Substantia nigra (tissue), 51 donors: ENCODE measurements at places on chromosomes 7 and 10.
A peak's percentile ranks its signal among the peaks of the same experiment; 100 is the strongest.

DNA sequence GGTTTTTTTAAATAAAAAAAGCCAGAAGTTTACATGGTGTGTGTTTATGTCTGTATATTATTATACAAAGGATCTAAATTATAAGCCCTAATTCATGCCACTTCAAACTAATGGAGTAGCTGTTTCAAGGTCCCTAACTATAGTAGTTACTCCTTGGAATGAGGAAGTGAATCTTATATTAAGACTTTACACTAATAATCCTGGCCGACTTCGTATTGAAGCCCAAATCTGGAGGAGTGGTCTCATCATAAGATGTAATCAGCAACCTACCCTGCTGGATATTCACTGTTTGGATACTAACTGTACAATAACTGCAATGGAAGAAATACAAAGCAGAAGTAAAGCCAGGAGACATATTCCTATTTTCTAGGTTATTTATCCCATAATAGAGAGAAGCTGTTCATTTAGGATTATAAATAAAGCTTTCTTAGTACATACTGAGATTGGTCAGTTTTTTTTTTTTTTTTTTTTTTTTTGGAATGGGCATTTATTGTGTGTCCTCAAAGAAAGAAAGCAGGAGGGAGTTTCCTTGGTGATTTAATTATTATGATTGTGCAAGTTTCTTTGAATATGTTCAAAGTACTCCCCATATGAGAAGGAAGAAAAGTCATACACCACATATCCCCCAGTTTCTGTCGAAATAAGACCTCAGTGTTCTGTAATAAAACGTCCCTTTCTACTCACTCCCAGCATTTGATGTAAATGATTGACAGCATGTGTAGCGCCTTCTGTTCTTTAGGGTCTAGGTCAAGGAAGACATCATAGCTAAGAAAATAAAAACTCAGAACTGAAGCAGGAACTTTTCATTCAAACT lies 397.8 kb downstream of the EXOC4 start:
- no peak for DNase-seq

- no peak for DNase-seq
Observed at GRCh38 chr7:100894860-100895700, 608 bp downstream of the ACHE start.

- DNase-seq, result no peak
Observed at GRCh38 chr7:151851782-151852181, 25.1 kb downstream of the PRKAG2 start.

- no peak for DNase-seq
Observed at GRCh38 chr10:44975431-44976331, 2.9 kb downstream of the DEPP1 start.

DNA sequence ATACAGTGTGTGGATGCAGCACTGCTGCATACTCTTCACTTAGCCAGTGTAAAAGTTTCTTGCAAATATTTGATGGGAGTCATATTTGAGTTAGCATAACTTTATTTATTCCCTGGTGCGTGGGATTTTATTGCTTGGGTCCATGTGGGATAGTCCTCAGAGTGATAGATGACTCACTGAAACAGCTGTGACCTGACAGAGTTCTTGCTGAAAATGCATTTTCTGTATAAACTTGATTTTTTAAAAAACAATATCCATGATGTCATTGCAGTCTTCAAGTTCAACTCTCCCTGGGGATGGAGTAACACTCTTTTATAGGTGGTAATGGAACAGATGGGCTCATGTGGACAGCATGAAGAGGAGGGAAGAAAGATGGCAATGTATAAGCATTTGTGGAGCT lies 310.0 kb downstream of the PPP1R3A start:
- no peak for DNase-seq

DNA sequence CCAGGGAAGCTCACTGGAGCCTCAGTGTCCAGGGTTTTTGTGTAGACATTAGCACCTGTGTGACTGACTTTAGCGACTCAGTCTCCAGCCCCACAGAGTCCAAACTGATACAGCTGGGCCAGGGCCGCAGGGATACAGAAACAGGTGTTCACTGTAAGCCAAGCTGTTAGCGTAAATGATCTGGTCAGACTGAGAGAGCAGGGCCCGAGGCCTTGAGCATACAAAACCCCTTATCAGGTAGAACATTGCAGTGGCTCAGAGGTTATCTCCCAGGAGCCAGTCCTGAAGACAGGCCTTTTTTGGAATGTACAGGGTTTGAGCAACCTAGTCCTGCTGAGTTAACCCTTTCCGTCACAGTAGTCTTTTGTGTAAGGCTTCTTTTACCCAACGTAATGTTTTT lies 25.0 kb downstream of the LHPP start:
- DNase-seq, result no peak

GRCh38 chr7:104816537-104816936 lies 197.5 kb upstream of the KMT2E start:
- no peak for DNase-seq

DNA sequence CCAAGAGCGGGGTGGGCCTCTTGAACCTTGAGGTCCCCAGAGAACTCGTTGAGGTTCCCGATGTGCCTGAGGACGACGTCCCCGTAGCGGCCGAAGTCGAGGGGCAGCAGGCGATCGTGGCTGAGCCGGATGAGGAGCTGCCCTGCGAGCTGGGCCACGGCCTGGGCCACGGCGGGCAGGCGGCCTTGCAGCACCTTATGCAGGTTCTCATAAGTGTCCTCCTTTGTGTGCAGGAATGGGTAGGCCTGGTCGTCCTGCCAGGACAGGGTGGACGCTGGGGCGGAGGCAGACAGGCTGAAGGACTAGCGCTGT lies 14.2 kb downstream of the TFR2 start:
- DNase-seq, result no peak

- no peak for DNase-seq
Observed at GRCh38 chr7:147062897-147063296, 946.3 kb downstream of the CNTNAP2 start.

DNA sequence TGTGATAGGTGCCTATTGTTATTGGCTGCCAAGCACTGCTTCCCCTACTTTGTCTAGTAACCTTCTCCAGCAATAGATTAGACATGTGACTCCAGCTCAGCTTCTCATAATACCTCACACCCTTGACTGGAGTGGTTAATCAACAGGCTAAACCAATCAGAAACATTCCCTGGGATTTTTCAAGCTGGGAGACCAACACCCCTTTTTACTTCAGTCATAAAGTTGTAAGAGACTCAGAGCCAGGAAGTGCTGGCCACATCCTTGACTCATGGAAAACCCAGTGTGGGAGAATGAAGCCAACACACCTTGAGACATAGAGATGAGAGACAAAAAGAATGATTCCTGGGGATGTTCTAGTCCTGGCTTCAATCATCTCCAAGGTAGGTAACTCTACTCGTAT lies 62.6 kb upstream of the HECTD2 start:
- DNase-seq, result no peak

DNA sequence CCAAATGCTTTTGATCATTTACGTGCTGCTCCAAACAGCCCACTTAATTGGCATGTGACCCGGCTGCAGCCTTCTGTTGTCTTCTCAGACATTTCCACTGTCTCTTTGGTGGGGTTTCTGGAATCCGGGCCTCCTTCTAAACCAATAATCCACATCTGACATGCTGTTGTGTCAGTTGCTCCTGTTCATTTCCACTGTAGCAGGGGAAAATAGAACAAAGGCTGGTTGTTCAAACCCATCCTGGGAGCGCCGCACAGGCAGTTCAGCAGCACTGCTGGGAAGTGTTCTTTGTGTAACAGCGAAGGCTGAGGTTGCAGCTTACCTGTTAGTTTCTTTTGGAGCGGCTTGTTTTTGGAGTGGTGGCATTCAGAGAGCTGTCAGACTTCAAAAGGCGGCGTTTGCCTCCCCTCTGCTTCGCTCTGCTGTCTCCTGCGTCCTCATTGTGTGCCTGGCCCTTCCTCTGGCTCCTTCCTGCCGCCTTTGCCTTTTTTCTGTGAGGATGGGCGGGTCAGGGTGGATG lies 149.4 kb downstream of the SNX10 start:
- DNase-seq, result no peak

DNA sequence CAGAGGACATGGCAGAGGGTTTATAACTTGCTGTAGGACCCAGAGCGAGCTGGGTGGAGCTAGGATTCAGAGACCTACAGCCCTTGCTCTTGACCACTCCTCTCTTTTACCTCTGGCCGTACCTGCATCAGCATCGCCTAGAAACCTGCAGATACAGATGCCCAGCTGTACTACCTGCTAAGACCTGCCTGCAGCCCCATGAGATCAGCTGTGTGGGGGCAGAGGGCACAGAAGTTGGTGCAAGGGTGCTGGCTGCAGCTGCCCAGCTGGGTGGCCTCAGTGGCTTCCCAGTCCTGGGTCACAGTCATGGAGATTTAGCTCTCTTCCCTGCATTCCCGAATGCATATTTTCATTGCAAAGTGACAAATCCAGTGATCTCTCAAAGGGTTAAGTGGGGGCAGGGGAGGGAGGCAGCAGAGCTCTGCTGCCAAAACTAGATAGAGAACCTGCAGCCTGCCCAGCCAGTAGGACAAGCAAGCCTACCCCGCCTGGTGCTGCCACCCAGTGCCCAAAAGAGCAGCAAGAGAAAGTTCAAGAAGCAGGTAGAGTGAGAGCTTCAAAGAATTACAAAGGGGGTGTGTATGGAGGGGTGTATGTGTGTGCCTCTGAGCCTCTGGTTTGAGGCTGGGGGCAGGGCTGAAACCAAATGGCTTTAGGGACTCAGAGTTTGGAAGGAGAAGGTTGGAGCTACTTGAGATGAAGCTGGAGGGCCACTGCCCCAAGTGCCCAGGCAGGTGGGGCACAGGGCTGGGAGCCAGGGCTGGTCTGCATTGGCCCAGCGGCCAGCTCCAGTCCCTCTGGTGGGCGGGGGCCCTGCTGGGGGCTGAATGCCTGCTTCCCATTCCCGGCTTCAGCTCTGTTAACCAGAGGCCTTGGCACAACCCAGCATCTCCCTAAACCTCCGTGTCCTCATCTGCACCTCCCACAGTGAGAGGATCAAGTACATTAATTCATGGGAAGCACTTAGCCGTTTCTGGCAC lies 6.9 kb downstream of the FAM241B start:
- DNase-seq, result no peak

DNA sequence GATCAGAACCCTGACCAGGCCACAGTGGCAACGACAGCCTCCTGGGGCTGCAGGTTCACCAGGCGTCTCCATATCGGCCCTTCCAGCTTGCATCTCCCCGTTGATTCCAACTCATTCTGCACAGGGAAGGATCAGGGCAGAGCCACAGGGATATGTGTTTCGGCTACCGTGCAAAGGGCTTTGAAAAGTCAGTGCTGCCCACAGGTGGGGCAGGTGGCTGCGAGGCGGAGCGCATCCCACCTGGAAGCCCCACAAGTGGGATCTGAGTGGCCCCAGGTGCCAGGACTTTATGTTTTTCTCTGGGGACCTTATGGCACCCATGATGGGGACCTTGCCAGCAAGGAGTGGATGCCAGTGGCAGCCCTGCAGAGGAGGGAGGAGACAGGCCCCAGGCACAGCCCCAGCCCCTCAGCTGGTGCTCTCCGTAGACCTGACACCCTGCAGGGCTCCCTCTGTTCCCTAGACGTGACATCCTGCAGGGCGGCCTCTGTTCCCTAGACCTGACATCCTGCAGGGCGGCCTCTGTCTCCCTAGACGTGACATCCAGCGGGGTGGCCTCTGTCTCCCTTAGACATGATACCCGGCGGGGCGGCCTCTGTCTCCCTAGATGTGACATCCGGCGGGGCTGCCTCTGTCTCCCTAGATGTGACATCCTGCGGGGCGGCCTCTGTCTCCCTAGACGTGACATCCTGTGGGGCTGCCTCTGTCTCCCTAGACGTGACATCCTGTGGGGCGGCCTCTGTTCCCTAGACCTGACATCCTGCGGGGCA lies 189.4 kb downstream of the ELFN1 start:
- DNase-seq, result no peak

GRCh38 chr7:106462365-106462859 lies 177.6 kb upstream of the NAMPT start:
- DNase-seq, result no peak

- no peak for DNase-seq
Observed at GRCh38 chr7:84144480-84144879, 50.1 kb downstream of the SEMA3A start.

DNA sequence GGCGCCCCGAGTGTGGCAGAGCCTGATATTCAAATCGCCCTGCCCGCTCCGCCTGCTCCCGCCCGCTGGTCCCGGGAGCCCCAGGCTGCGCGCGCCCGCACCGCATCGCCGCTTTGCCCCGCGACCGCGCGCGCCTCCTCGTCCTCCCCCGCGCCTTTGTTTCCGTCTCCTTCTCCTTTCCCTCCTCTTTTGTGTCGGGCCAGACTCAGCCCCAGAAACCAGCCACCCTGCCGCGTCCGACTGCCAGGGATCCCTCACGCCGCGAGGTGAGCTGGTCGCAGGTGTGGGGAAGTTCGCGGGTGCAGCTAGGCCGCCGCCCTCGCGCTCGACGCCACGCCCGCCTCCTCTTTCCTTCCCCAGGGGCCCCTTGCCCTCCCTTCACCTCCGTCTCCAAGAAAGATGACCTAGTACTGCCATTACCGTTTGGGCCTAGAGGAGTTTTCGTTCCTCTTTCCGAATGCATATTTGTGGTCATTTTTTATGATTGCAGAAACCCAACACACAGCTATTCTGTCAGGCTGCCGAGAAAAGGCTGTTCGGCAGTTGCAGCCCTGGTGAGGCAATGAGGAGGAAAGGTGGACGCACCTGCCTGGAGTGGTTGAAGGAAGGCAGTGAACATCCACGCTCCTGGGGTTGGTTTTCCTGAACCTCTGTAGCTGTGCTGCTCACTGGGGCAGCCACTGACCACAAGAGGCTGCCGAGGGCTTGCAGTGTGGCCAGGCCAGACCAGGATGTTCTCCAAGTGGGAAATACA lies 107.3 kb downstream of the SNX10 start:
- DNase-seq, result peak; percentile 29

DNA sequence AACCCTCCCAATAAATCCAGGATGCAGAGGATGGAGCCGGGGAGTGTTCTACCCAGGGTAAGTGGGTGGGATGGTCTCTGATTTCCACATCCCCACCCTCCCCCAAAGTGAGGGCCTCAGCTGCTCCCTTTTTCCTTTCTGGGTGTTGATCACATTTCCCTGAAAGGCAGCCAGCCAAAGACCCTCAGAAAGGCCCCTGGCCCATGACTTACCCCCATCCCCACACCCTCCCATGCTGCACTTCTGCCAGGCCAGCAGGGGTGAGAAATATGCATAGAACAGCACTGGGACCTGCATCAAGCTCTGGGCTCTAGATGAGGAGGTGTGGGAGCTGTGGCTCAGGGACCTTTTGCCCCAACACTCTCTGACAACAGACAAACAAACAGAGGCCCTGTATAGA lies 927.3 kb upstream of the ZNF722 start:
- no peak for DNase-seq

- no peak for DNase-seq
Observed at GRCh38 chr10:22698941-22699440, 15.4 kb downstream of the PIP4K2A start.
